ENCODE measurements at places on chromosomes 6 and 20.

GRCh38 chr20:32251470-32251869, 26.0 kb upstream of the KIF3B start:
- no peak for DNase-seq

- DNase-seq, result peak; percentile 59
These were observed 504 bp downstream of the B4GALT5 start for GRCh38 chr20:49712996-49713752.

GRCh38 chr6:98944598-98945081, 3.1 kb downstream of the FBXL4 start:
- no peak for DNase-seq

DNA sequence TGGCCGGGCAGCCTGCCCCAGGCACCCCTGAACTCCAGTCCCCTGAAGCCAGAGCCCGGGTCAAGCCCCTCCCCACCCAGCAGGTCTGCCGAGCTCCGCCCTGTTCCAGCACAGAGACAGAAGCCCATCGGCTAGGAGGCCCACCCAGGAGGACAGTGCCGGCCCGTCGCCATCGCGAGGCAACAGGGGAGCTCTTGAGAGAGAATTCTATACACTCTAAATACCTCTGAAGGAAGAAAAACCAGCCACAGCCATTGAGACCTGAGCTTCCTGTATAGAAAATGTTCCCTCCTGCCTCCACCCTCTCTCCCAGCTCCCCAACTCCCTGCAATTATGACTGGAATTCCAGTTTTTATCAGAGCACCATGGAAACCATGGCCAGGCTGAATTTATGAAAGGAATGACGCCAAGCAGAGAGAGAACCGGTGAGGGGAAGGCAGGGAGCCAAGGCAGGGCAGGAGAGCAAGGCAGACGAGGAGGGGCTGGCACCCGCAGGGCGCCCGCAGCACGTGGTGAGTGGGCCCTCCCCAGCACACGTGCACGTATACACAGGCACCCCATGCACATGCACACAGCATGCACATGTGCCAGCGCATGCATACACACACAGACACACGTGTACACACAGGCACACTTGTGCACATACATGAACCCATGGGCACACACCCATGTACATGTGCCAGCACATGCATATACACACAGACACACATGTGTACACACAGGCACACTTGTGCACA, 27.6 kb upstream of the MRGBP start:
- no peak for DNase-seq

DNA sequence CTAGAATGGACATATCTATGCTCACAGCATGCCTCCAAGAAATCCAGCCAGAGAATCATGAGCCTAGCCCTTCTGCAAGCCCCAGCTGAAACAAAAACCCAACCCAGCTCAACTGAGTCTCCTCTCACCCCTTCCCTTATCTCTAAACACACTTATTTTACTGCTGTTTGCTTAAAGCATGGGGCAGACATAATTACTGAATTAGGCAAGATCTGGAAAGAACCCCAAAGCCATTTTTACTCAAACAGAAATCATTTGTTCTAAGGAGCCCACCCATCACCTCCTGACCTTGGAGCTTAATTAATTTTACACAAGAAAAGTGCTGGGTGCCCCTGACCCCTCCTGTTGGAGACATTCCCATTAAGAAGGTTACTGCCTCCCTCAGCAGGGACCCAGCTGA, 291.6 kb downstream of the MAFB start:
- DNase-seq, result no peak

DNA sequence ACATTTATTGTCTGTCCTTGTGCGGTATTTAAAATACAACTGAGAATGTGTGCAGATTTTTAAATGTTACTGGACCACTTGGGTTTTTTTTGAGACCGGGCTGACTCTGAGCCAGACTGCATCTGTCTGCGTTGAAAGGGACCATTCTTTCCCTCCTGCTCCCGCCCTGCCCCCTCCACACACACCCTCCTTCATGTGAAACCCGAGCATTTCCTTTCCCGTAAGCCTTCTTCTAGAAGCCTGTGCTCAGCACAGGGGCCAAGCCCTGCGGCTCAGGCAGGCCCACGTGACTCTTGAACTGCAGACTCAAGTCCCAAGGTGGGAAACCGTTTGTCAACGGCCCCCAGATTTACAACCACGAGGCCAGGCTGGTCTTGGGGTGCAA, 82.7 kb upstream of the FOXC1 start:
- no peak for DNase-seq

- DNase-seq, result peak; percentile 64
These were observed 15.1 kb upstream of the RTF2 start for GRCh38 chr20:56453352-56453751.

DNA sequence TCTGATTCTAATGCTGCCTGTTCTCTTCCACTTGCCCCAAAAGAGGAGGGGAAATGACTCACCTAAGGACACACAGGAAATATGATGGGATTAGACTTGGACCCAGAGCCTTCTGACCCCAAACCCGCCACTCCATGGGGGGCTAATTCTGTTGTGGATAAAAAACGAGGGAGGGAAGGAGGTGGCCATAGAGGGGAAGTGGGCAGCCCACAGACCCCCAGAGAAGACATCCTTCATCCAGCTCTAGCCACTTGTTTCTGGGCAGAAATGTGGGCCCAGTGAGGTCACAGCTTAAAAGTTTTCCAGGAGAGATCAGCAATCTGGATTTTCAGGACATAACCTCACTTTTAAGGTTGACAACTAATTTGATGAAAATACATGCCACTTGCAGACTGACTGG, 202.1 kb downstream of the ANKRD60 start:
- no peak for DNase-seq

- no peak for DNase-seq
These were observed 379.0 kb upstream of the FLRT3 start for GRCh38 chr20:14716351-14716801.

Data from inflammatory macrophage treated with lipopolysaccharide for 1 hour (primary cell).